ENCODE measurements at places on chromosomes 4 and X.

- no peak for DNase-seq
Measured at GRCh38 chr4:158996669-158997074, 106.2 kb upstream of the RAPGEF2 start.

DNA sequence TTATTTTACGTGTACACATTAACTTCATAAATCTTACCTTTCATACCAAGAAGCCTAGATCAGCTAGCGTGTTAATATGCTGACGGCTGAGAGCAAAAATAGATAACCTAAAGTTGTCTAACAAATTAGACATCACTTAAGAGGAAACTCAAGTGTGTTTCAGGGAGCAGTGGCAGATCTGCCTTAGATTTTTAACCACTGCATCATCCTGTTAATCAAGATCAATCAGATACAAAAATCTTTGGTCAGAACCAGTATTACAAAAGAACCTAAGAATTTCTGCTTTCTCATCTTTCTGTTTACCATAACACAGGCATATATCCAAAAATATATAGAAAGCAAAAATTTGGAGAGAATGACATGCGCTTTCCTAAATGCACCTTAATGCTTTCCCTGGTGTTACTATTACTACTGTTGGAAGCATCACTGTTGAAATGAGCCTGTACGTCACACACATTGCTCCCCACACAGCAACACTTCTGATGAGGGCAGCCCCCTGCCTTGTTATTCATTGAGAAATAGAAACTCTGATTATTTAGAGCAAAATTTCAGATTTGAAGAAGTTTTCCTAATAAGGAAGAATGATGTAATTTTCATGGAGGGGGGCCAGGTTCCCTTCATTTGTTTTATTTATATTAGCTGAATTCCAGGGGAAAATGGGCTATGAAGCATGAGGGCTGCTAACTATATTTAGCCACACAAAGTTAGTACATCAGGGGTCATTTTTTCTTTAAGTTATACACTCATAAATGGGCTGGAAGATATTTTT lies 152.3 kb downstream of the CBR4 start:
- no peak for DNase-seq

- DNase-seq: no peak
Measured at GRCh38 chr4:128220286-128221235, 67.1 kb downstream of the PGRMC2 start.

GRCh38 chr4:151198748-151199147 lies 78.2 kb upstream of the PRSS48 start:
- DNase-seq: no peak

- no peak for DNase-seq
Measured at GRCh38 chr4:6701371-6701770, 7.7 kb downstream of the S100P start.

- DNase-seq: no peak
Measured at GRCh38 chr4:9996319-9997110, 24.8 kb downstream of the SLC2A9 start.

DNA sequence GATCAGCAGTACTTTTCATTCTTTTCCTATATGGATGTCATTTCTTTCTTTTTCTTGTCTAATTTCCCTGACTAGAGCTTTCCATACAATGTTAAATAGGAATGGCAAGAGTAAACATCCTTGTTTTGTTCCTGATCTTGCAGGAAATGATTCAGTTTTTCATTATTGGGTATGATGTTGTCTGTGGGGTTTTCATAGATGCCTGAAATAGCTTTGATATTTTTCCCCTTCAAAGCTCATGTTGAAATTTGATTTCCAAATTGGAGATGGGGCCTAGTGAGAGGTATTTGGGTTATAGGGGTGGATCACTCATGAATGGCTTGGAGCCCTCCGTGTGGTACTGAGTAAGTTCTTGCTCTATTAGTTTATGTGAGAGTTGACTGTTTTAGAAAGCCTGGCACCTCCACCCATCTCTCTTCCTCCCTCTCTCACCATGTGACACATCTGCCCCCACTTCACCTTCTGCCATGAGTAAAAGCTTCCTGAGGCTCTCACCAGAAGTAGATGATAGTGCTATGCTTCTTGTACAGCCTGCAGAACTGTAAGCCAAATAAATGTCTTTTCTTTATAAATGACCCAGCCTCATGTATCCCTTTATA lies 22.3 kb upstream of the VSIG1 start:
- DNase-seq: no peak

GRCh38 chr4:158130204-158130603 lies 42.6 kb downstream of the GASK1B start:
- no peak for DNase-seq

DNA sequence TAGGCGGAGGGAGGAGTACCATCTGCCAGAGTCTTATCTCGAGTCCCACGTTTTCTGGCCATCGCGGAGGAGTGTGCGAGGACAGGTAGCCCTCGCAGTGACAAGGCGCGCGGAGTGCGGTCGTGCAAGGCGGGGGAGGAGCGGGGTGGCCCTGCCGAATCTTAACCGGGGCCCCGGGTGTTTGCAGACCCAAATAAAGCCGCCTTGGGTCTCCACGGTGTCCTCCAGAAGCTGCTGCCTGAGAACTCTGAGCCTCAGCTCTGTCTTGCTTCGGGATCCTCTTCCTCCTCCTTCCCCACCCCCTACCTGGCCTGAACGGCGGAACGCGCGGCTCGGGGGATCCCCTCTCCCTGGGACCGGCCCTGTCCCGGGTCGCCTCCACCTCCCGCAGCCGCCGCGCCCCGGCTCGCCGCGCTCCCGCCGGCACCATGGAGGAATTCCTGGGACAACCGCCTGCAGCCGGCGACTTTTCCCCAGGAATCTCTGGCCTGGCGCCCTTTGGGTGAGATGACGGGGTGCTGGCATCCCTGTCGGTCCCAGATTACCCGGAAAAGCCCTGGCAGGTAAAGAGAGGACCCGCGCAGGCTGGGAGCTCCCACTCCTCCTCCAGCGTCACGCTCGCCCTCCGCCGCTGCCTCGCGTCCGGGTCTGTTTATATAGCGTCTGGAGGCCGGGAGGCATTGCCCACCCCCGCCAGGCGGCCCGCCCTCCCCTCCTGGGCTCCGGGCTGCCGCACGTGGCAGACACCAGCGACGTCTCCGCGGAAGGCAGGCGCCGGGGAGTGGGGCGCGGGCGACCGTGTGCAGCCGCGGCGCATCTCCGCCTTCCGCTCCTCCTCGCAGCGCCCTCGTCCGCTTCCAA lies at the start of gene GALNTL6:
GALNTL6 (plus strand) TSS at position 740 of the 861 bp plus-strand sequence.
- DNase-seq: no peak

DNA sequence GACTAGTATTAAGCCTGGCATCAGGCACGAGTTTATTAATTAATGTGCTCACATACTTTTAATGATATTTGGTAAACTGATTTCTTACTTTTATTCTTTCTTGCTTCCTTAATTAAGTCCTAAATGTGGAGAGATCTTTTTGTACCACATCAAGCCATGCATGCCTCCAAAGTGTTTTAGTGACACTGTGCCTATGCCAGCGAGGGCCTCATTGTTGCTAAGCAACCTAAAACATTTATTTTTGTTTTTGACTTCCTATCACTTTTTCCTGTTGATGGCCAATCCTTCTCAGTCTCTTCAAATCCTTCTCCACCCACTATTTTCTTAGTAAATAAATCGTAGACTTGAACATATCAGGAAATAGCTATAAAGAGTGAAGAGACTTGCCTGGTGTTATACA lies 5.5 kb upstream of the NSUN7 start:
- DNase-seq: no peak

DNA sequence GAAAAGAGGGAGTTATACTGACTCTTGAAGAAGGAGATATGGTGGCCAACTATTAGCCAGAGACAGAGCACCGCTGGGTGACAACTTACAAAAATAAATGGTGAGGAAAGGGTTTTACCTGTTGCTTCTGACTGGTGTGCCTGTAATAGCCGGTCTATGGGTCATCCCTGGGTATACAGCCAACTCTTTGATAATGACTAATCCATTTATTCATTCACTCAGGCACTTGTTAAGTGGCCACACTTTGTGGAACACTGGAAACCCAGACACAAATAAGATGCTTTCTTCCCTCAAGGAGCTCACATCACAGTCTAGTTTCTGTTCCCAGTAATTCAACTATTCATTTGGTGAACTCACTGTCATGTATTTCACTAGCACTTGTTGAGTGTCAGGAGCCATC lies 13.2 kb upstream of the CAPN6 start:
- no peak for DNase-seq

- no peak for DNase-seq
Measured at GRCh38 chrX:155985208-155985607, 12.3 kb upstream of the IL9R start.

GRCh38 chr4:2275546-2276251 lies 13.8 kb upstream of the MXD4 start:
- no peak for DNase-seq

GRCh38 chrX:30831082-30831481 lies 58.0 kb downstream of the TAB3 start:
- no peak for DNase-seq
